Left ventricle myocardium superior (tissue), 1 donor: ENCODE measurements at places on chromosomes 16 and 17. TPM values are rescaled to one million over a fixed set of nuclear protein-coding genes. Genes with fewer than 3 reads are reported as not detected.

The NACA2 gene
- not detected for total RNA-seq

The TOM1L1 gene
- total RNA-seq, result 12.1 TPM

The FKBP10 gene
- total RNA-seq, result 10.2 TPM

The SPNS2 gene
- total RNA-seq, result 12.7 TPM

The ZNF821 gene
- 3.2 TPM for total RNA-seq

The KRTAP2-2 gene
- total RNA-seq, result not detected

The CCP110 gene
- total RNA-seq, result 9.2 TPM

The MYH8 gene
- not detected for total RNA-seq

The TP53TG3C gene
- 0.42 TPM for total RNA-seq

The NEUROD2 gene
- not detected for total RNA-seq

The EXOC3L1 gene
- 4.1 TPM for total RNA-seq

The CACNG5 gene
- not detected for total RNA-seq

The UBE2O gene
- 39.0 TPM for total RNA-seq

The TRIM47 gene
- total RNA-seq, result 24.4 TPM

The ABCC11 gene
- total RNA-seq, result not detected

The CD79B gene
- 5.7 TPM for total RNA-seq

The CACNA1H gene
- total RNA-seq, result 3.2 TPM

The FHOD1 gene
- total RNA-seq, result 14.5 TPM

The TACO1 gene
- total RNA-seq, result 45.5 TPM

The TBC1D3I gene
- 0.20 TPM for total RNA-seq

The ITPRIPL2 gene
- total RNA-seq, result 12.3 TPM

The SLC5A2 gene
- not detected for total RNA-seq

The MMP2 gene
- 88.7 TPM for total RNA-seq

The NLRC3 gene
- 1.1 TPM for total RNA-seq
